ENCODE measurements at places on chromosomes 16 and 17.
A peak's percentile ranks its signal among the peaks of the same experiment; 100 is the strongest.

GRCh38 chr17:73575470-73576221 is 68.6 kb downstream of the SDK2 start:
- DNase-seq, result no peak

DNA sequence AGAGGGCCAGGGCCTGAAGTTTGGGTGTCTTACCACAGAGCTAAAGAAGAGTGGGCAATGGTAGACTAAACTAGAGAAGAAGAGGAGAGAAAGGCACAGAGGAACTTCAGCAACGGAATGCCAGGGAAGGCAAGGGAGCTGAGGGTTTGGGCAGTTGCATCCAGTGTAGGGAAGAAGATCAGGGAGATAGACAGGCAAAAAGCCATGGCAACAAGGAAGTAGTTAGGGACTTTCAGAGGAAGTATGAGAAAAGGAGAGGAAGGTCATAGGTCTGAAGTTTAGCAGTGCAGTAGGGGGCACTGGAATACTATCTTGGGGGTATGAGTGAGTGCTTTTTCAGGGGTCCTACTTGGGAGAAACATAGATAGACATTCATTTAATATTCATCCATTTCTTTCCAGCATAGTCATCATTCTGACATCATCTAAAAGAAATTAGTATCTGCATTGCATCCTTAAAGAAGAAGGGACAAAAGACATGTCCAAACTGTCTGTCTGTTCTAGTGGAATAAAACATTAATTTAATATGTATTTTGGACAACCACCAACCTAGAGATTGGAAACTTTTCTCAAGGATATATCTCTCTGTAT is 2.2 kb upstream of the NF1 start:
- no peak for DNase-seq

- no peak for DNase-seq
These were observed 26.7 kb downstream of the PLD6 start for GRCh38 chr17:17179371-17179827.

DNA sequence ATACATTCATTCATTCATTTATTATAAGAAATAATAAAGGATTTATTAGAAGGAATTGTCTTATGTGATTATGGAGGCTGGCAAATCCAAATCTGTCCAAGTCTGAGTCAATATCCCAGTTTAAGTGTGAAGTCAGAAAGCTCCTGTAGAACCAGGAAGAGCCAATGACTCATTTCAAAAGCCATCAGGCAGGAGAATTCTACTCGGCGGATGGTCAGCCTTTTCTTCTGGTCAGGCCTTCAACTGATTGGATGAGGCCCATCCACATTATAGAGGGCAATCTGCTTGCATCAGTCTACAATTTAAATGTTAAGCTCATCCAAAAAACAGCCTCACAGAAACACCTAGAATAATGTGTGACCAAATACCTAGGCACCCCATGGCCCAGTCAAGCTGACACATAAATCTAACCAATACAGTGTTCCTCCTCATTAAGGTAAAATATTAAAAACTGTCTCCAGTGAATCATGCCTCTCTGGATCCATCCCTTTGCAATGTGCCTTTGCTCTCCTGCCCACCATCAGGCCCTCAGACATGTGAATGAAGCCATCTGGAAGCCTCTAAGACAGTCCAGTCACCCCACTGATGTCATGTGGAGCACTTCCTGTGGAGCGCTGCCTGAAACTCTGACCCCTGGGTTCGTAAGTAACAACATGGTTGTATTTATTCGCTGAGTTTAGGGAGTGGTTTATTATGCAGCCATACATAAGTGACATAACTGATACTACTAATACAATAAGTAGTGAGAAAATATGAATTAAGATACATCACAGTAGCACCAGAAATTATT is 69.2 kb upstream of the WSB1 start:
- DNase-seq, result no peak

GRCh38 chr17:82677353-82677925 is 21.1 kb downstream of the RAB40B start:
- no peak for DNase-seq

DNA sequence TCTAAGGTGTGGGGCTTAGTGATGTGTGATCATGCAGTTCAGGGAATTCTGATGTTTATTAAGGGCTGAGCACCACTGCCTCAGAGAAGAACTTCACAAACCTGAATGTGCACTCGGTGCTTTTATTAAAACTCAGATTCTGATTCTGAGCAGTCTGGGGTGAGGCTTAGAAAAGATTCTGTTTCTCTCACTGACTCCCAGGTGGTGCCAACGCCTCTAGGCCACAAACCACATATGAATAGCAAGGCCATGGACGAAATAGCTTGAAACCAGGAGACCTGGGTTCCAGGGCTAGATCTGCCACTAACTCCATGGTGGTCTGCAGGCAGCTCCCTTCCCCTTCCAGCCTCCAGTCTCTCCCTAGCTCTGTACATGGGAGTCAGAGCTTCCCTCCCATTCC is 169.1 kb downstream of the HS3ST3B1 start:
- no peak for DNase-seq

GRCh38 chr17:77109159-77109759 is 31.5 kb upstream of the SEC14L1 start:
- DNase-seq, result no peak

DNA sequence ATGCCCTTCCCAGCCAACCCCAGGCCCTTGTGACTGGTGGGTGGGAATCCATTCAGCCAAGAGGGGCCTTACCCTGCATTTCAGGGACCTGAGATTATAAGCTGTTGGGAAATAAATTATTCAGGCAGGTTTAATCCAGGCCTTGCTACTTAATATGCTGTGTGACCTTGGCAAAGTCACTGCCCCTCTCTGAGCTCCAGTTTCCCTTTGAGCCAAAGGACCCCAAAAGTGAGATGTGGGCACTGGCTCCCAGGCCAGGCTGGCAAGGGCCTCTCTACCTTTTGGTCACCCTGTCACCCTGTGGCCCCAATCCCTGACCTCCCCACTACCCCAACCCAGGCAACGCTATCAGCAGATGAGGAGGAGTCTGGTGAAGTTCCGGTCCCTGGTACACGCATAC is 33.9 kb downstream of the MYO15A start:
- no peak for DNase-seq

- peak; percentile 10 for DNase-seq
These were observed 51.5 kb downstream of the LDHD start for GRCh38 chr16:75065149-75065505.

- no peak for DNase-seq
These were observed at the start of gene CDH5 for GRCh38 chr16:66366433-66367299. Gene CDH5 (plus strand): TSS chr16:66366691. CDS start chr16:66379338, 12,647 bp downstream.

DNA sequence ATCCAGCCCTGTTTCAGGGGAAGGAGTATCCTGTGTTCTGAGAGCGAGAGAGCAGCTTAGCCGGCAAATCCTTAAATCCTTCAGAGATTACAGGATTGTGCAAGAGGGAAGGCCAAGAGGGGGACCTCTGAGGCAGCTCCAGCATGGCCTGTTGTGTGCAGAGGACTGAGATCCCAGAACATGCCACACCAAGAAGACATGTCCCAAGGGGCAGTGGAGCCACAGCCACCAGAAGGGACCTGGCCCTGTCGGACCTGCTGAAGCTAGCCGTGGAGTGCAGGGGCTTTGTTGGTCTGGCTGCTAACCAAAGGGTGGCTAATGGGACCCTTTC is 1.6 kb upstream of the MRC2 start:
- no peak for DNase-seq

DNA sequence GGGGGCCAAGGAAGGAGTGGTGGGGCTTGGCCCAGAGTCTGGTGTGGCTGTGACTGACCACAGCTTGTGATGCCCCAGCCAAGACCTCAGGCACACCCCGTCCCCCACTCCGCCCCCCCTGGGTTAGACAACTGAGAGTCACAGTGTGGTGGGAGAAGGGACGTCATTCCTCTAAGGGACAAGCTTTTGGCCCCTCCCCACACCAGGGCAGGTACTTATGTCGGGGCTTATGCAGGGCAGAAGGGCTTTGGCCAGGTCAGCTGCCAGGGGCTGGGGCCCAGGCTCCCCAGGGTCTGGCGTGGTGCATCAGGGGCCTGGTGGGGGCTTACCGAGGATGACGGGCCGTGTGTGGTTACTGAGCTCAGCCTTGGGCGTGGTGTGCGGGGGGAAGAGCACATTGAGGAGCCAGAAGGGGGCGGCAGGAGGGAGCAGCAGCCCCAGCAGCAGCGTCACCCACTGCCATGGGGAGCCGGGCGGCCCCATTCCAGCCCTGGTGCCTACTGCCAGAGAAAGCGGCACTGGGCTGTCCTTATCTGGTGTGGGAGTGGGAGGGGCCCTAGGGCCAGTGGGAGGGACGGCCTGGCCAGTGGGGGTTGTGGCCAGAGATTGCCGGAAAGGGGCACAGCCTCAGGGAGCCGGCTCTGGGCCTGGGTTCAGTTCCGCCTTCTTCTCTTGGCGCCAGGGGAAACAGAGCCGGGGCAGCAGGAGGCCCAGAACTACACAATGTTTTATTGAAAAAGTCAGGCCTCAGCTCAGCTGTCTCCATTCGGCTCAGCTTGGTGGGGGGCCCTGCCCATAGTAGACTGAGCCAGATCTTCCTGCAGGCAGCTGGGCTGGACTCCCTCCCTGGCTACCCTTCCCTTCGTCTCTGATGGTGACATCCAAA is at the start of gene LCAT:
LCAT (minus strand) TSS at position 502 of the 886 bp plus-strand sequence; CDS start at position 483, 19 bp downstream.
- no peak for DNase-seq

DNA sequence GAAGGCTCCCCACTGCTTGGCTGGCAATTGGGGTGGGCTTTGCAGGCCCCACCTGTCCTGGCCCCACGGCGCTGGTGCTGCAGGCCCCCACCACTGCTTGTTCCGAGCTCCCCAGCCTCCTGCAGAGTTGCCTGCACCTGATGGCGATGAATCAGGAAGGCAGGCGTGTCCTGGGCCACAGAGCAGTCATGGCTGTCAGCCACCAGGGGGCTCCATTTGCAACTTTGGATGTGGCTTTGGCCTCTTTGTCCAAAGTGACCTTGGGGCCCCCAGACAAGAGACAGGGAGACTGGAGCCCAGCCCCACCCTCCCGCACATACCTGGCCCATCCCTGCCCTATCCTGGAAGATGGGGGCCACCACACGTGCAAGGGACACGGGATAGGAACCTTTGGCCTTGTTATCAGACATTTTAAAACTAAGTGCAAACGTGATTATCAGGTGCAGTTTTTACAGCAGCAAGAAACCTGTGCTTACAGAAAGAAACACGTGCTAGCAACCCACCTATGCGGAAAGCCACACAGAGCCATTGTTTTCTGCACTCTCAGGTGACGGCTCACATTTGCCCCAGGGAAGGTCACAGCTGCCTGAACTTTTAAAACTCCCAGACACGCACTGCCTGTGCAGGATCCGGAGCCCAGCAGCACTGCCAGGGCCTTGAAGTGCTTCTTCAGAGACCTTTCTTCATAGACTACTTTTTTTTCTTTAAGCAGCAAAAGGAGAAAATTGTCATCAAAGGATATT is at the start of gene DNASE1:
DNASE1 (plus strand) TSS at position 443 of the 743 bp plus-strand sequence. CDS start 683 bp downstream, outside the sequence.
- peak; percentile 19 for DNase-seq

GRCh38 chr16:57627184-57627871 is 1.1 kb upstream of the ADGRG1 start:
- DNase-seq, result no peak

- DNase-seq, result no peak
These were observed 35.3 kb downstream of the CUEDC1 start for GRCh38 chr17:57919918-57920317.

DNA sequence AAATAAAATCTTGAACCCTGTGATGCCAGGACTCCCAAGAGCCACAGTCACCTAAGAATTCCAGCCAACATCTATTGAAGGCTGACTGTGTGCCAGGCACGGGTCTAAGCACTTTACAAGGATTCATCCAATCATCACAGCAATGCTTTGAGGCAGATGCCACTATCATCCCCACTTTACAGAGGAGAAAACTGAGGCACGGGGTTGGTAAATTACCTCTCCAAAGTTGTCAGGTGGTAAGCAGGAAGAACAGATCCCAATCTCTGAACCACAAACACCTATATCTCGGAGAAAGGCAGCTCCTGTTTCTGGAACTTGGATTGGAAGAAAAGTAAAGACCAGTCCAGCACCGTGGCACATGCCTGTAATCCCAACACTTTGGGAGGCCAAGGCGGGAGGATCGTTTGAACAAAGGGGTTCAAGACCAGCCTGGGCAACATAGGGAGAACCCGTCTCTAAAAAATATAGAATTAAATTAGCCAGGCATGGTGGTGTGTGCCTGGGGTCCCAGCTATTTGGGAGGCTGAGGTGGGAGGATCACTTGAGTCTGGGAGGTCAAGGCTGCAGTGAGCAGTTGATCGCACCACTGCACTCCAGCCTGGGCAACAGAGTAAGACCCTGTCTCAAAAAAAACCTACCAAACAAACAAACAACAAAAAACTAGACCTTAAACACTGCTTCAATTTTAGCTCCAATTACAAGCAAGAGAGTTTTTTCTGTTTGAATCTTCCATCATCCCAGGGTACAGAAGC is 60.7 kb upstream of the SIAH1 start:
- no peak for DNase-seq
